Brain microvascular endothelial cell (primary cell): ENCODE measurements at places on chromosomes 12 and 14.

DNA sequence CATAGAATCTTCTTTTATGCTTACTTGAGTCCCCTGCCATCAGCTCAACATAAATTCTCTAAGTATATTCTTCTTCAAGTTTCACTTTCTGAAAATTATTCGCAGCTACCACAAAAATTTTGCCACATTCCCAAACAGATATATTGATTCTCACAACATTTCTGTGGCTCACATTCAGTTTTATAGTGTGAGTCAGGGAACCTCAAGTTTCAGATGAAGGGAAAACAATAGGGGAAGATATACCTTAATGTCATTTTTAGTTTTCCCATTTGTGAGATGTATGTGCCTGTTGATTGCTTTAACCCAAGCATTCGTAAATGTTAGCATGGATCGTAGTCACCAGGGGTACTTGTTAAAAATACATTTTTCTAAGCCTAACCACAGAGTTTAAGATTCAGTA is 465.8 kb downstream of the CCER1 start:
- DNase-seq: peak; percentile 20

- peak; percentile 53 for DNase-seq
Measured at GRCh38 chr14:71591929-71592328, 340.3 kb upstream of the RGS6 start.

GRCh38 chr12:53625946-53626701 is at the start of gene ATF7:
TSS of gene ATF7 (minus strand) at chr12:53626382. CDS start at chr12:53601000, 25,382 bp downstream.
- DNase-seq: peak; percentile 96

DNA sequence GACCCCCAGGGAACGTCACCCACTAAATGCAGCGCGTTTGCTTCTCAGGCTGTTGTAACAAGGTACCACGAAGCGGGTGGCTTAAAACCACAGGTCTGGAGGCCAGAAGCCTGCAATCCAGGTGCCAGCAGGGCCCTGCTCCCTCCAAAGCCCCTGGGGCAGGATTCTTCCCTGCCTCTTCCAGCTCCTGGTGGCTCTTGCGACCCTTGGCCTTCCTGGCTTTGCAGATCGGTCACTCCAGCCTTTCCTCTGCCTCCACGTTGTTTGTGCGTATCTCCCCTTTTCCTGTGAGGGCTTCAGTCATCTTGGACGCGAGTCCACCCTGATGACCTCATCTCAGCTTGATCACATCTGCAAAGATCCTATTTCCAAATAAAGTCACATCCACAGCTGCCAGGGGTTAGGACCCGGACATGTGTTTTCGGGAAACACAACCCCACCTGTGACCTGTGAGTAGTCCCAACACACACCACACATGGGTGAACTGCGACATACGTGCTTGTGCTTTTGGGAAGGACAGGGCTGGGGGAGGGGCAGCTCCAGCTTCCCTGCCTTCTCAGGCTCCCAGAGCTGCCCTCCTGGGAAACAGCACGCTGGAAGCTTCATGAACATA is 114.5 kb upstream of the NCOR2 start:
- DNase-seq: peak; percentile 55

GRCh38 chr14:49056021-49056420 is 530.2 kb downstream of the RPS29 start:
- no peak for DNase-seq
